ENCODE measurements at places on chromosomes 6 and 20. TPM values are rescaled to one million over a fixed set of nuclear protein-coding genes. Genes with fewer than 3 reads are reported as not detected.

Gene MLIP
- 8.1 TPM for total RNA-seq

GRCh38 chr6:47690214-47690613, 8.2 kb upstream of the ADGRF4 start:
- H3K27ac ChIP-seq: no peak overlapping the region
- no peaks in the 10 kb centered on the region for H3K27me3 ChIP-seq
- H3K4me1 ChIP-seq: no peaks in the 10 kb centered on the region
- no peak for DNase-seq
- H3K36me3 ChIP-seq: no peaks in the 10 kb centered on the region
- H3K4me3 ChIP-seq: no peak overlapping the region

GRCh38 chr6:113009682-113010081, 662.6 kb downstream of the RFPL4B start:
- no peak overlapping the region for H3K4me3 ChIP-seq
- H3K27me3 ChIP-seq: no peaks in the 10 kb centered on the region
- H3K4me1 ChIP-seq: no peaks in the 10 kb centered on the region
- no peak for DNase-seq
- no peaks in the 10 kb centered on the region for H3K36me3 ChIP-seq

GRCh38 chr6:81818901-81819361, 66.5 kb upstream of the TENT5A start:
- no peaks in the 10 kb centered on the region for H3K36me3 ChIP-seq
- no peak for DNase-seq
- H3K4me3 ChIP-seq: no peak overlapping the region

DNA sequence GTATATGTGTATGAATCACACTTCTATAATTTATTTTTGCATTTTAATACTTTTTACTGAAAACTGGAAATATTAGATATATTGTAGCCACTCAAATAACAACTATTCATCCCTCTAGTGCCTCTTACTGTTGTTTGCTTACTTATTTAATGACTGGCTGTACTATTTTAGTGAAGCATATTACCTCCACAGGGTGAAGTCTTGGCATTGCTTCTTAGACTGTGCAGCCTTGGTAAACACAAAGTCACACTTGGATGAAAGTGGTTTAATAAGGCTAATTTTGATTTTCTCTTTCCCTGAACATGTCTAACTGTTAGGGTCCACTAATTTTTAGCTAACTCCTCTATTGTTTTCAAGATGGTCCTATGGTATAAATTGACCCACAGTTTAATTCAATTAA, 1043.2 kb upstream of the ADGRB3 start:
- no peaks in the 10 kb centered on the region for H3K4me1 ChIP-seq
- DNase-seq: no peak
- no peaks in the 10 kb centered on the region for H3K27me3 ChIP-seq
- H3K36me3 ChIP-seq: no peaks in the 10 kb centered on the region
- no peak overlapping the region for H3K4me3 ChIP-seq

Gene BTBD9
- total RNA-seq: 17.6 TPM

Gene TREM2
- 34.3 TPM for total RNA-seq

DNA sequence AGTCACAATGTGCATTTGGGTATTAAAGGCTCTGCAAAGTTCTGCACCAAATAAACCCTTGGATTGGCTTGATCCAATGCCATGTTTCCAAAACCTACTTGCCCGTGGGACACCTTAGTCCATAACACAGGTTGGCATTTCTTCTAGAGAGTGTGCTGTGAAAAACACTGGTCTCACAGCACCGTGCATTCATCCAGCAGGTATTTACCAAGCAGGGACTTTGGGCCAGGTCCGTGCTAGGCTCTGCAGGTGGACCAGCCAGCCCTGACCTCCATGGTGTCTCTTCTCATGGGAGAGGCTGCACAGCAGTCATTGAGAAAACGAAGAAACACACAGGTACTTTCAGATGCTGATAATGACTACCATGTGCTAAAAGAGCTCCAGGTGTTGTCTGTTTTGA, 112.6 kb downstream of the CDH26 start:
- no peak overlapping the region for H3K27ac ChIP-seq
- no peak overlapping the region for H3K4me3 ChIP-seq
- no peaks in the 10 kb centered on the region for H3K36me3 ChIP-seq
- H3K4me1 ChIP-seq: no peaks in the 10 kb centered on the region

- H3K36me3 ChIP-seq: no peaks in the 10 kb centered on the region
- H3K4me3 ChIP-seq: no peak overlapping the region
- peaks cover 5% of the 10 kb centered on the region for H3K27me3 ChIP-seq
Measured at GRCh38 chr20:50689864-50690649, 1.3 kb downstream of the RIPOR3 start.

Gene WFDC5
- not detected for total RNA-seq

DNA sequence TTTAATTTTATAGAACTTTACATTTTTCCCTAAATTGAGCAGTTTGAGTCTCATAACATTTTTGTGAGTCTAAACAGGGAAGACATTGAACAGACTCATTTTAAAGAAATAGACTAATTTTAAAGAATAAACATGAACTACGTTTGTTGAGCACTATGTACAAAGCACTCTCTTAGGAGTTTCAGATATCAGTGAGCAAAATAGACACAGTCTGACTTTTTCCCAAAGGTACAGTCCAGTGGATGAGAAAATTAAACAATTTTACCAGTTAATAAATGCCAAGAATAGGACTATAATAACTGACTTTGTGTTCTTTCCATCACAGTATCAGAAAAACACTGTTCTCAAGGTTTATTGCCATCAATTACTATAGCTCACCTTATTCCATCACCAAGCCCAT, 18.1 kb downstream of the OPRM1 start:
- no peak overlapping the region for H3K4me3 ChIP-seq
- no peaks in the 10 kb centered on the region for H3K27me3 ChIP-seq
- H3K4me1 ChIP-seq: no peaks in the 10 kb centered on the region
- H3K27ac ChIP-seq: no peak overlapping the region
- H3K36me3 ChIP-seq: no peaks in the 10 kb centered on the region
- DNase-seq: no peak

- H3K4me3 ChIP-seq: no peak overlapping the region
- no peaks in the 10 kb centered on the region for H3K4me1 ChIP-seq
- peak; percentile 1 for DNase-seq
- H3K27me3 ChIP-seq: no peaks in the 10 kb centered on the region
- H3K27ac ChIP-seq: peak overlapping the region; percentile 0
Measured at GRCh38 chr6:80523531-80523997, 417.1 kb downstream of the BCKDHB start.

- H3K4me3 ChIP-seq: no peak overlapping the region
- no peaks in the 10 kb centered on the region for H3K36me3 ChIP-seq
- no peaks in the 10 kb centered on the region for H3K4me1 ChIP-seq
- H3K27ac ChIP-seq: no peak overlapping the region
Measured at GRCh38 chr20:55668631-55669030, 336.7 kb downstream of the CBLN4 start.

GRCh38 chr20:1437235-1437904, 29.3 kb downstream of the NSFL1C start:
- DNase-seq: peak; percentile 74
- no peak overlapping the region for H3K27ac ChIP-seq
- no peaks in the 10 kb centered on the region for H3K36me3 ChIP-seq
- H3K27me3 ChIP-seq: no peaks in the 10 kb centered on the region

DNA sequence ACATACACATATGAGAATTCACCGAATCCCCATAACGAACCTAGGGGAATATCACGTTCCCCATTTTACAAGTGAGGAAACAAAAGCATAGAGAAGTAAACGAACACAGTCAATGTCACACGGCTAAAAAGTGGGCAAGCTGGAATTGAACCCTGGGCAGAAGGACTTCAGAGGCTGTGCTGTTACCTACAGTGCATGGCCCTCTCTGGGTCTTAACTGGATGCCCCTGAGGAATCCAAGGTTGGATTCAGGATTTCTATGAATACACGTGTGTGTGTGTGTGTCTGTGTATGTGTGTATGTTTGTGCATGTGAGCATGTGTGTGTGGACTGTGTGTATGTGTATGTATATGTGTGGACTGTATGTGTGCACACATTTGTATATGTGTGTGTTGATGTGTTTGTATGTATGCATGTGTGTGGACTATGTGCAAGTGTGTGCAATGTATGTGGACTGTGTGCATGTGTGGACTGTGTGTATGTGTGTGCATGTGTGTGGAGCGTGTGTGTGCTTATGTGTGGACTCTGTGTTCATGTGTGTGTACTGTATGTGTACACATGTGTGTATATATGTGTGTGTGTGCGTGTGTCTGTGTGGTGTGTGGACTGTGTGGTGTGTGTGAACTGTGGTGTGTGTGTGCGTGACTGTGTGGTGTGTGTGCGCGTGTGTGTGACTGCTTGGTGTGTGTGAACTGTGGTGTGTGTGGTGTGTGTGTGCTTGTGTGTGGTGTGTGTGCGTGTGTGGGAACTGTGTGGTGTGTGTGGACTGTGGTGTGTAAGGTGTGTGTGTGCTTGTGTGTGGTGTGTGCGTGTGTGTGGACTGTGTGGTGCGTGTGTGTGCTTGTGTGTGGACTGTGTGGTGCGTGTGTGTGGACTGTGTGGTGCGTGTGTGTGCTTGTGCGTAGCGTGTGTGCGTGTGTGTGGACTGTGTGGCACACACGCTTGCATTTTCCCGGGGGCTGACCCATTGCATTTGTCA, 49.0 kb downstream of the HNF4A start:
- H3K27me3 ChIP-seq: no peaks in the 10 kb centered on the region
- H3K4me3 ChIP-seq: no peak overlapping the region
- H3K27ac ChIP-seq: no peak overlapping the region
- DNase-seq: peak; percentile 6
- no peaks in the 10 kb centered on the region for H3K36me3 ChIP-seq

Gene FOXQ1
- not detected for total RNA-seq

DNA sequence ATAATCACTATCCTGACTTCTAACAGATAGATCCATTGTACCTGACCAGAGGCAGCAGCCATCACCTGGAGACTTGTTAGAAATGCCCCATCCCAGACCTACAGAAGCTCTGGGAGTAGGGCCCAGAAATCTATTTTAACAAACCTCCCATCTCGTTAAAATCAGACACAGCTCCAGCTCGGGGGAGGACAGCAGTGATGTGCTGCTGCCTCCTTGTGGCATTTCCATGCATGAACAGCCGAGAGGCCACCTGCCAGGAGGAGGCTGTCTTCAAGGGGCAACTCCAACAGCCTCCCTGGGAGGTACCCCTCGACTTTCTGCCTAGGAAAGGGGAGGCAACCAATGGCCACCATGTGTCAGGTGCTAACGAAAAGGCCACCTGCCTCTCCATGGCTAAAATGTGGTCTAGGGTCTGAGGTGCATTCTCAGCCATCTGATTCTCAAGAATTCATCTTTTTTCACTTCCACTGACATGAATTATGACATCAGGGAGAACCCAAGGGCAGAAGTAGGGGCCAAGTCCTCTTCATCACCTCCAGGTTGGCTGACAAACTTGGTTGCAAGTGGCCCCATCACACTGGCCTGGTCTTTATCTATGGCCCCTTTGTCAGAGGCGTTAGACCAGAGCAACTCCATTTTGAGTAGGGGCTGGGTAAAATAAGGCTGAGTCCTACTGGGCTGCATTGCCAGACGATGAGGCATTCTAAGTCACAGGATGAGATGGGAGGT, 12.2 kb upstream of the KCNK15 start:
- no peak overlapping the region for H3K4me3 ChIP-seq
- DNase-seq: peak; percentile 72
- H3K27me3 ChIP-seq: no peaks in the 10 kb centered on the region
- no peak overlapping the region for H3K27ac ChIP-seq
- no peaks in the 10 kb centered on the region for H3K36me3 ChIP-seq
- peaks cover 14% of the 10 kb centered on the region for H3K4me1 ChIP-seq

GRCh38 chr6:97214671-97215070, 68.3 kb downstream of the MMS22L start:
- no peak overlapping the region for H3K4me3 ChIP-seq
- no peak overlapping the region for H3K27ac ChIP-seq
- no peaks in the 10 kb centered on the region for H3K4me1 ChIP-seq
- no peaks in the 10 kb centered on the region for H3K27me3 ChIP-seq
- DNase-seq: no peak
- H3K36me3 ChIP-seq: no peaks in the 10 kb centered on the region

- no peaks in the 10 kb centered on the region for H3K36me3 ChIP-seq
- H3K27ac ChIP-seq: no peak overlapping the region
- no peak for DNase-seq
- no peak overlapping the region for H3K4me3 ChIP-seq
- H3K27me3 ChIP-seq: no peaks in the 10 kb centered on the region
Measured at GRCh38 chr6:168302534-168302933, 17.0 kb downstream of the DACT2 start.

GRCh38 chr6:84052204-84052882, 18.8 kb downstream of the MRAP2 start:
- no peak overlapping the region for H3K27ac ChIP-seq
- no peaks in the 10 kb centered on the region for H3K4me1 ChIP-seq
- H3K4me3 ChIP-seq: no peak overlapping the region
- no peaks in the 10 kb centered on the region for H3K27me3 ChIP-seq
- DNase-seq: peak; percentile 79
- no peaks in the 10 kb centered on the region for H3K36me3 ChIP-seq

DNA sequence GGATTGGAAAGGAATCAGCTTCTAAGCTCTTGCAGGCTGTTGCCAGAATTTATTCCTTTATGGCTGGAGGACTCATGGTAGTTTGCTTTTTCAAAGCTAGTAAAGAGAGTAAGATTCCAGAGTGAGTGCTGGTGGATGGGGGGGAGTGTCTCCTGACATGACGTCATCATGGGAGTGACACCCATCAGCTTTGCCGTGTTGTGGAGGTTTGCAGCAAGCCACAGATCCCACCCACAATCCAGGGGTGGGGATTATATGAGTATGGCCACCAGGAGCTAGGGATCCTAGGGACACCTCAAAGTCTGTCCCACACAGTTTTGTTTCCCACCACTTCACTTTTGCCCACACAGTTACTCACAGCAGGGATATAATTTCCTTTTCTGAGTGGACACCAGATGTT, 28.7 kb upstream of the PMEPA1 start:
- no peaks in the 10 kb centered on the region for H3K4me1 ChIP-seq
- no peak overlapping the region for H3K4me3 ChIP-seq
- DNase-seq: no peak
- H3K27ac ChIP-seq: no peak overlapping the region
- H3K27me3 ChIP-seq: peaks cover 8% of the 10 kb centered on the region

DNA sequence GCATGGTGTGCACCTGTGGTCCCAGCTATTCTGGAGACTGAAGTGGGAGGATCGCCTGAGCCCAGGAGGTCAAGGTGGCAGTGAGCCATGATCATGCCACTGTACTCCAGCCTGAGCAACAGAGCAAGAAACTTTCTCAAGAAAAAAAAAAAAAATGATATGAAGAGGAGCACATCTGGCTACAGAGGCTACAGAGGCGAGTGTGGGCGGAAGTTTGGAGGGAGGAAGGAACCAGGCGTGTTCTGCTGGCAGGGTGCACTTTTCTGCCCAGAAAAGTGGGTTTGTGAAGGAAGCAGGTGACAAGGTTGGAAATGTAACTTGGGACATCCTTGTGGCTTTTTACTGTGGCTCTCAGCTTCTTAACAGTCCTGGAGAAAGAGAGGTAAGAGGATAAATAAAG, 96.7 kb downstream of the SNX5 start:
- no peak overlapping the region for H3K27ac ChIP-seq
- no peaks in the 10 kb centered on the region for H3K36me3 ChIP-seq
- H3K27me3 ChIP-seq: no peaks in the 10 kb centered on the region
- H3K4me3 ChIP-seq: no peak overlapping the region
- DNase-seq: no peak

Data from adrenal gland (tissue), 19 donors.